Esophagus muscularis mucosa (tissue), 4 donors: ENCODE measurements at places on chromosomes 7 and 10. TPM values are rescaled to one million over a fixed set of nuclear protein-coding genes. Genes with fewer than 3 reads are reported as not detected.

EMX2 gene
- 0.52 TPM for total RNA-seq

TBC1D12 gene
- 17.9 TPM for total RNA-seq

MINDY4 gene
- 16.7 TPM for total RNA-seq

CARD11 gene
- 0.42 TPM for total RNA-seq

PRPS1L1 gene
- total RNA-seq = not detected

EVX1 gene
- not detected for total RNA-seq

UNC5B gene
- total RNA-seq = 3.7 TPM
